ENCODE measurements at places on chromosomes 6 and 20.
A peak's percentile ranks its signal among the peaks of the same experiment; 100 is the strongest.

DNA sequence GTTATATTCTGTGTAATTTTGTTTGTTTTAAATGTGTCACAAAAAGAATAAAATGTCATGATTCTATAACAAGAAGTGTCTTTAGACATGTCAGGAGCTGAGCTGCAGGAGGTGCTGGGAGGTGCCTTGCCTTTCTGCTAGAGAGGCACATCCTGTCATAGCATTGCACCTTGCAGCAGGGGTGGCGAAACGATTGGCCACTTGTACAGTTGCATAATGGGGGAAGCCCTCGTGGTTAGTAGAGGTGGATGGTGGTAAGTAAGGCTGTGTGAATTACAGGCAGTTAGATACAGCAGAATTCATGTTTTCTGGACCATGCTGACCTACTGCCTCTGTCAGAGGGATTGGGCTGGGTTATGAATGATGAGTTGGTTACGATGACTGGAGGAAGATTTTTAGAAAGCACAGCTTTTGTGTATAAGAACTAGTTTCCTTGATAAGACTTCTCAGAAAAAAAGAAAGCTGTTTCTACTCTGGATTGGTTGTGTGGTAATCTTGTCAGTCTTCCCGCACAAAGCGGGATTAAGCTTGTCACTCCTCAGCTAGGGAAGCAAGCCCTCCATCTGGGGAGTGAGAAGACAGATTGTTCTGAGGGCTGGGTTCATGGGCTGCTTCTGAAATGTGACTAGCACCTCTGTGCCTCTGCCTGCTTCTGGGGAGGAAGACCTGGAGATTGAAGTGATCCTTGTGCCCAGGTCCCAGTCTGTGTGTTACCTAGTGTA, 74.9 kb downstream of the FOXO3 start:
- peak; percentile 46 for DNase-seq

DNA sequence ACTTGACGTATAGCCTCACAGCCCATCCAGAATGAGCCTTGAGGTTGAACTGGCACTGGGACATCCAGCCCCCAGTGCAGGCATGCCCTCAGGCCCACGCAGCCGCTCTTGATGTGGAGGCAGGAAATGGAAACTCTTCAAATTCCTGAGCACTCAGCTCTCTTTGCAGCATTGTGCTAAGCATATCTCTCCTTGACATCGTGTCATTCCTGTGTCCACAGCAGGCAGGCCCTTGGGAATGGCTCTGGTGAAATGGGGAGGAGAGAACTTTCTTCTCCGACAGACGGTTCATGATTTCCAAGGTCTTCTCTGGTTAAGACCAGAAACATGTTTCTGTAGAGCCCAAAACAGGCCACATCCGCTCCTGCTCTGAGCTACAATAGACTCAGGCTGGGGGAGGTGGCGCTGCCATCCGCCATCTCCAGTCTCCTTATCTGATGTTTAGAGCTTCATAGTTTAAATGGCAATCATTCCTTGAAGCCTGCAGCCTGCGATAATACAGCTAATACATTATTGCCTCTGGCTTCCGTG, 248.8 kb downstream of the CDH4 start:
- no peak for DNase-seq

DNA sequence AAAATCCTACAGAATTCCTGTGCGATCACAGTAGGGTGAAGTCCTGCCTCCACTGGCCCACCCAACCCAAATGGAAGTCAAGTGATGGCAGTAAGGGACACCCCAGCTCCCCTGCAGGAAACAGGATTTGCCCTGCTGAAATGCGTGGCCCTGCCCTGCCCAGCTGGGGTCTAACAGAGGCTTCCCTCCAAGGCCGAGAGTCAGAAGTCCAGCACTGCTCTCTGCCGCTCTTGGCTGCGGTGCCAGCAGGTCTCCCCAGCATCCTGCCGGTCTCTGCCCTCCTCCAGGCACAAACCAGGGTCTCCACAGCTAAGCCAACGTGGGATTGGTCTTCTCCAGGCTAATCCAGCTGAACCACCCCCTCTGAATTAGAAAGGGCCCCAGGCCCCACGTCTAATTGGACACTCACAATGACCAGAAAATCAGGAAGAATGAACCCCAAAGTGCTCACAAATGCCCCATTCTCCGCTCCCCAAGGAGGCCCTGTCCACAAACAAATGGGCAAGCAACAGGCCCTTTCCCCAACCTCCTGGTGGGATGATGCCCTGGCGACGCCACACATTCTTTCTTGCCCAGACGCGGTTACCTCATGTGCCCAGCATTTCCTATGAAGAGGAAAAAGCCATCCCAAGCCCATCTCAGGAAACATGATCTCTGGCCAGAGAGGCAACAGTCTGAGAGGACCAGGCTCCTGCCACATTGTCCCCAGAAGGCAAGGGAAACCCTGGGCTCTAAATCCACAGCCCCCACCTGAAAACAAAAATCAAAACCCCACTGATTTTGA, 117.2 kb downstream of the BANF2 start:
- no peak for DNase-seq

- no peak for DNase-seq
Measured at GRCh38 chr6:106540907-106541306, 88.4 kb downstream of the RTN4IP1 start.

- DNase-seq = no peak
Measured at GRCh38 chr6:21354805-21355238, 238.7 kb upstream of the SOX4 start.

DNA sequence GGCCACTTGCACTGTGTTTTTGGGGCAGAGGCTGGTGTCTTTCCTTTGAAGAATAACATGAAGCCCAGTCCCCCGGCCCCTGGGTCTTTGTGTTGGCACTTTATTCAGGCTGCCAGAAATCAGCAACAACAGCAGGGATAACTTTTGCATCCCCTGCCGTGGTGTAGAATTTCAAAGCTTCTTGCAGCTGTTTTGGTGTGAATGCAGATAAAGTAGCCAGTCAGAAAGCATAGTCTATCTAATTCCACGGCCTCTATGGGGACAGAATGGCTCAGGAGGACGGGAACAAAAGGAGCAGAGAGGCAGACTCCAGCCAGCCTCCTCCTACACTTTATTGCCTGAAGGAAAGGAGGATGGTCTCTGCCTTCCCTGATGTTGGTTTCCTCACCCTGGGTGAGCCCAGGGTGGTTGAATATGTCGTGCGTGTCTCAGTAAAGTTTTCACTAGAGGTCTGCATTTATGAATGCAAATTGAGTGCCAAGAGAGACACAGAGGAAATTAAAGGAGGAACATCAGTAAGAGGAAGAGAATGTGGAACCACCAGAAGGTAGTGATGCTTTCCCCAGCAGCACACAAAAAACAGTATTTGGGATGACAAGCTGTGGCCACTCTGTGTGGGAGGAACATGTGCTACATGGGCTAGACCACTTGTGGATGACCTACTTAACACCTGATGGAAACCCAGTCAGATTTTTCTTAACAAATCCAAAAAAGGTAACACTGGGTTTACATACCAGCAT, 125.9 kb upstream of the TRAF3IP2 start:
- DNase-seq = no peak

- DNase-seq = no peak
Measured at GRCh38 chr6:134029495-134030455, 22.6 kb downstream of the SLC2A12 start.

DNA sequence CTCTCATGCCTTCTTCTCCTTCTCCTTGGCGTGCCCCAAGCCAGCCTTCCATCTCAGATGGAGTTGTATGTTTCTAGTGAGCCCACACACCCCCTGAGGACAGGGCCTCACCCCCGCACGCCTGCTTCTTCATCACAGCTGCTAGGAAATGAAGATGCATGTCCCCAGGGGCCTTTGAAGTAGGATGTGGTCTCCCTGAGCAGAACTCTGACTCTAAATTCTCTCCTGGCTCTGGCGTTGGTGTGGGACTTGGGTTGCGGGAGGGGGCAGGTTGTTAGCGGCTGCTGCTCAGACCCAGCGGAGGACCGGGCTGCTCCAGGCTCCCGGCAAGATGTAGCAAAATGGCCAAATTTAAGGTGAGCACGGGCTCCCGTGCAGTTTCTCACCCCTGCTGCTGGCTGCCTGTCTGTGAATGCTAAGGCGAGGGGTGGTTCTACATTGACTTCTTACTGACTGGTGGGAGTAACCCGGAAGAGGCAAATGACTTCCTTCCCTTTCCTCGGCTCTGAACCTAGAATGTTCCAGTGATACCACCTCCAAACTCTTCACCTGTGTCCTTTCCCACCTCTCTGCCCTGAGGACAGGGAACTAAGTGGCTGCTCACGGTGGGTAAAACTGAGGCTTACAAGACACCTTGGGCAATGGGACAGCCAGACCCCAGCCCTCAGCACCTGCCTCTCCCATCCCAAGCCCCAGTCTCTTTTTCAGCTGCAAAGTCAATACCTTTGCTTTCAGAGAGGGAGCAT, 8.8 kb downstream of the SYNJ2 start:
- peak; percentile 22 for DNase-seq

- no peak for DNase-seq
Measured at GRCh38 chr6:135182071-135183001, 1.2 kb downstream of the MYB start.

GRCh38 chr6:106560996-106561685, 68.2 kb downstream of the RTN4IP1 start:
- DNase-seq = no peak

DNA sequence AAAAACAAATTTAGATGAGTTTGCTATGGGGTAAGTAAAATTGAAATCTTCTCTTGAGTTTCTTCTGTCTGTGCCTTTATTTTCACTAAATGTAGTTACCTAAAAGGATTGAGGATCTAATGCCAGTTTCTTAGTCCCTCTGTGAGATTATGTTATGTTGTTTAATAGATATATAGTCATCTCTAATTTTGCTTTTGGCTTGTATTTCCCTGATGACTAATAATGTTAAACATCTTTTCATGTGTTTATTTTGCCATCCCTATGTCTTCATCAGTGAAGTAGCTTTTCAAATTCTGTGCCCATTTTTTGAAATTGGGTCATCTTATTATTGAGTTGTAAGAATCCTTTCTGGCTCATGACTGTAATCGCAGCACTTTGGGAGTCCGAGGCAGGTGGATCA, 13.7 kb downstream of the QRSL1 start:
- no peak for DNase-seq

DNA sequence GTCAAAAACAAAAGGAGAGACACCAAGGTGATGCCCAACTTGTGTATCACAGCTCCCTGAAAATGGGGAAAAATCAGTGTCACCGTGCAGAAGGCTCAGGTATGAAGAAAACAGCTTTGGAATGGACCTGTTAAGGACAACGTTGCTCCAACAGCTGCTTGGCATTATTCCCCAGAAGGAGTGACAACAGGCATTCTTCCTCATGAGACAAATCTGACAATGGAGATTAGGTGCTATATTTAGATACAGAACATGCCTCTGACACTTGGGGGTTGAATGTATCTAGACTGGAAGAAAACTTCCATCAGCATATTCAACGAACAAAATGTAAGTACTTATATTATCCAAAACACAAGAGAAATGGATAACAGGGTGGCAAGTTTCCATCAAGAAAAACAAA, 87.7 kb downstream of the MBOAT1 start:
- no peak for DNase-seq

- peak; percentile 26 for DNase-seq
Measured at GRCh38 chr6:35048631-35049083, 92.5 kb downstream of the TCP11 start.

DNA sequence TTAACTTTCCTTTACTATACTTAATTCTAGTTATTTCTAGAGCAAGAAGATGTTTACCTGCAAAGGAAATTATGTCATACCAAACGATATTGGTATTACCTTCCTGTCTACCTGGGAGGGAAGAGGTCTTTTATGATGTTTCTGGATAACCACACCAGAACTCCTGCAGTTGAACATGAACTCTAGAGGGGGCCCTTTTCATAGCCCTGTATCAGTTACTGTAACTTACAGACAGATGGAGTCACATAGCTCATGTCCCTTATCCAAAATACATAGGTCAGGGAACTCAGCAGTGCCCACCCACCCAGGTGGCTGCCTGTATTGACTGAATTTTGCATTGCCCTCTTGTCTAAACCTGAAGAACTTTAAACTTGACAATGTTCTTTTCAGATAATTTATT, 35.1 kb upstream of the MYL9 start:
- no peak for DNase-seq

DNA sequence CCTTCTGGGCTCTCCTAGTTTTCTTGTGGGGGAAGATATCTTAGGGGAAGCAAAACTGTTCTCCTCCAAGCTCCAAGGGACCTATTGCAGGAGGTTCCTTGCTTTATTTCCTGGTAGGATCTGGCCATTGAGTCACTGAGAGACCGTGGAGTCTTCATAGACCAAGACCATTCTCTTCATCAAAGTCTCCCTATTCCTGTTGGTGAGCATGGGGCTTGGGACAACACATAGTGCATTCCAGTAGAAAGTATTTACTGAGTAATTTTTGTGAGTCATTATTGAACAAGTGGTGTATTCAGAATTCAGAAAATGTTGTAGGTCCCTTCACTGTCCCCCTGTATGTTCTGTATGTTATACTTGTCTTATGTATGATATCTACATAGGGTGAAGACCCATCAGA, 133.6 kb downstream of the CDH26 start:
- DNase-seq = no peak

GRCh38 chr20:61628480-61628879, 376.4 kb downstream of the CDH4 start:
- no peak for DNase-seq

- DNase-seq = no peak
Measured at GRCh38 chr6:167302074-167302473, 11.0 kb downstream of the UNC93A start.

GRCh38 chr20:64040231-64041039, 4.5 kb downstream of the C20orf204 start:
- DNase-seq = no peak

GRCh38 chr20:58621906-58622548, 29.1 kb upstream of the STX16 start:
- DNase-seq = no peak

DNA sequence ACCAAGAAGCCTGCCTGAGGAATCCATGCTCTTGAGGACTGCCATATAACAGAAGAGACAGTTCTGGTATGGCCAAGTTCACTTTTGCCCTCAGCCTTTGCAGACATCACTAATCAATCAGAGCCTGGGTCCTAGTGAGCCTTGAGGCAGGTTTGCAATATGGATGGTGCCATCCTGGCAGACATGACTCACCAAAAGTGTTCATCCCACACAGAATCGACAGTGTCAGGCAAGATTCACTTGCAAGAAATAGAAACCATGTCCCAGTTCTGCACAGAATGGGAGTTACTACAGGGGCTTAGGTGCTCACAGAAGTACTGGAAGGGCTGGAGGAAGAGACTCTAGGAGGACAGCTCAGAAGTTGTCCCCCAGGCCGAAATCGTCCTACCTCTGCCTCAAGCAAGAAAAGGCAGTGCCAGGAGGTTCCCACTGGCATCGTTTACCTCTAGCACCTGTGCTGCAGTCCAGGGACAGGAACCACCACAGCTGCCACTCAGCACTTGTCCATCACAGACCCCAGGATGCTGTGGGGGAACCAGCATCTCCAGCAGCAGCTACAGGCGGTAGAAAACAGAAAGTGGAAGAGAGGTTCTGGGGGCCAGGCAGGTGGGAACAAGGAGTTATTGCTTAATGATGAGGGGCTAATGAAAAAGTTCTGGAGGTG, 42.6 kb upstream of the PHACTR3 start:
- DNase-seq = no peak

DNA sequence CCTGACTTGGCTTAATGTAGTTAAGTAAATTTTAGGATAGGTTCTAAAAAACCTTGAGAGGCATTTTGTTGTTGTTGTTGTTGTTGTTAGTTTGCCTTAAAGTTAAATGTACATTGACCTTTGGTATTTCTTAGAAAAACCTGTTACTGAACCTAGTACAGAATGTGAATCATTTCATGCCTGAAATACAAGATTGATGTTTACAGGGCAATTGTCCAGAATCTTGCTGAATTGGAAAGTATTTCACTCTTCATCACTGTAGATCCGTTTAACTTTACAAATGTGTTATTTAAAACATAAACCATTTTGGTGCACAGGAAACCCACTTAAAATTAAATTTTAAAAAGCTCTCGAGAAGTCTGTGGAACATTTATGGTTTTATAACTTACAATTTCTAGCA, 75.0 kb downstream of the CEP57L1 start:
- DNase-seq = no peak

GRCh38 chr6:80543598-80544222, 437.2 kb downstream of the BCKDHB start:
- DNase-seq = no peak

Data from CD4-positive, alpha-beta T cell treated with Interferon alpha-2 for 1 hour (primary cell).